ENCODE measurements at places on chromosomes 3 and 15.
A peak's percentile ranks its signal among the peaks of the same experiment; 100 is the strongest.

DNA sequence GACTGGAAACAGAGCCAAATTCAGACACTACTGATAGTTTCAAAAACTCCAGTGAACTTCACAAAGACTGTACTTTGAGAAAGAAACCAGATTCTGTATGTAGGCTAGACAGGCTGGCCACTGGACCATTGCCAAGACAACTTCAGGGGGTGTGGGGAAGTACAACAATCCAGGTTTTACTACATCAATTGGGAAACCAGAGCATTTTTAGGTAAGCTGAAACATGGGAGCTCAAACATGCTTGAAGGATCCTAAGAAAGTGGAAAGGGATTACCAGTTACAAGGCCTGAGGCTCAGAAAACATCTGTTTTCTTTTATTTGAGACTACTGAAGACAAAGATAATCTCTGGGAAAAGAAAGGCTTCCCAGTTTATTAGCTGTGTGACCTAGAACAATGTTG lies 26.9 kb upstream of the ZNF280D start:
- no peak for DNase-seq

- DNase-seq = peak; percentile 52
These were observed 119.2 kb upstream of the TP63 start for GRCh38 chr3:189512039-189512438.

- DNase-seq = peak; percentile 38
These were observed 59.9 kb downstream of the SUCNR1 start for GRCh38 chr3:151933234-151933853.

DNA sequence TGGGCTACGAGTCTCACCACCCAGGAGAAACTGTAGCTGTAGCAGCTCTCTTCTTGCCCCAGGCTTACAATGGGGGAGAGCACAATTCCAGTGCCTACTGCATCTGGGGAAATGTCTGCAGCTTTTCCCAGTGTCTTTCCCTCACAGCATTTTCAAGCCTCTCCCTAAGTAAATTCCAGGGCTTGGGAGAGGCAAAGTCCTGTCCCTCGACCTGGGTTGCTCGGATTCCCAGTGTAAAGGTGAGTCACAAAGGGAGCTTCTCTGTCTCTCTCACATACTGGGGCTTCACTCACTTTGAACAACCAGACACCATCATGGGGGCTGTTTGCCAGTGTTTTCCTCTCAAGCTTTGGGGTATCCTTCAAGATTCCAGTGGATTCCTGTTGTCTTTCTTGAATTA lies 689.4 kb upstream of the NAALADL2 start:
- no peak for DNase-seq

DNA sequence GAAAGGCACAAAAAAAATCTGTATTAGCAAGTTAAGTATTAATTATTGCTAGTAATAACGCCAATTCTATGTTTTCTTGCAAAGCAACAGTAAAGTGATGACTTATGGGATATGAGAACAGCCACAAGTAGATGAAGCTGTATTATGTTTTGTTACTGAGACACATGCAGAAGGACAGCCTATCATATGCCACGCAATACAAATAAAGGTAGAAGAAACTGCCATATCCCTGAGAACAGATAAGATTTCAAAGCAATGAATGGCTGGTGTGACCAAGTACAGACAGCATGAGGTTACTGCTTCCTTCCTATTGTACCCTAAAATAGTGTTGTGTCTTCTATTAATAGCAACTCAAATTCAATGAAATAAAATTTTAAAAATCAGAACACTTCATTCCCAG lies 26.7 kb downstream of the STAG1 start:
- DNase-seq = no peak

DNA sequence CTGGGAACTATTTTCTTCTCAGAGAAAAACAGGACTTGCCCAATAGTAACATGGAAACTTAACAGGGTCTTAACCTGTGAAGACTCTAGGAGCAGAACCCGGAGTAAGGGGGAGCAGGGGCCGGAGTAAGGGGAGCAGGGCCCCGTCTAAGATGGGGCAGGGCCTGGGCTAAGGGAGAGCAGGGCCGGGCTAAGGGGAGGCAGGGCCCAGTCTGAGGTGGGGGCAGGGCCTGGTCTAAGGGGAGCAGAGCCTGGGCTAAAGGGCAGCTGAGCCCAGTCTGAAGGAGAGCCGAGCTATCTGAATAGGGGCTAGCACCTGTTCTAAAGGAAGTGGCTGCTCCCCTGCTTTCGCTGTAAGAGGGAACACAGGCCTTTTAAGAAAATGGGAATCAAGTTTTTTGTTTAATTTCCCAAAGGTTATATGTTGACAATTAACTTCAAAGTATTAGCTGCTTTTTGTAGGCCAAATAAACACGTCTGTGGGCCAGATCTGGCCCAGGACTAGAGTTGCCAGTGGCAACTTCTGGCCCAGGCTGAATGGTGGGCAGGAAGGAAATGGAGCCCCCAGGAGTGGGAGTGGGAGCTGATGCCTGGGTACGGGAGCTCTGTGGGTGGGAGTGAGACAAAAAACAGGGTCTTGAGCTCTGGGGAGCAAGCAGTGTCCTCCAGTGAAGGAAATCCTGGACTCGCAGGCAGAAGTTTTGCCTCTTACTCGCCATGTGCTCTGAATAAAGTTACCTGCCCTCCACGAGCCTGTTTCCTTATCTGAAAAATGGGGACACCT lies 32.5 kb downstream of the CSPG4 start:
- no peak for DNase-seq

- peak; percentile 88 for DNase-seq
These were observed 3.2 kb upstream of the SIN3A start for GRCh38 chr15:75454471-75455378.

GRCh38 chr3:2938711-2939110 lies 171.5 kb downstream of the IL5RA start:
- no peak for DNase-seq

DNA sequence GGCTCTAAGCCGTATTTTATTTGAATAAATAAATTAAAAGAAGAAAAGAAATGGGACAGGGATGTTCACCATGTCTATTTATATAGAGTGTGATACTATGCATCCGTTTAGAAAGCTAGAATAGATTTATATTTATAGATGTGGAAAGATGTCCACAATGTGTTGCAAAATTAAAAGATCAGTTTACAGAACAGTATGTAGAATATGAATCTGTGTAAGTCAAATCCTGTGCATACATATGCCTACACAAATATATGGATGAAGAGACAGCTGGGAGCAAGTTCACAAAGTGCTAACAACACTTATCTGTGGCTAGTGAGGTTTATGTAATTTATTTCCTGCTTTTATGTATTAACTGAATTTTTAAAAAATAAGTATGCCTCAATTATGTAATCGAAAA lies 25.4 kb upstream of the SLMAP start:
- DNase-seq = no peak

DNA sequence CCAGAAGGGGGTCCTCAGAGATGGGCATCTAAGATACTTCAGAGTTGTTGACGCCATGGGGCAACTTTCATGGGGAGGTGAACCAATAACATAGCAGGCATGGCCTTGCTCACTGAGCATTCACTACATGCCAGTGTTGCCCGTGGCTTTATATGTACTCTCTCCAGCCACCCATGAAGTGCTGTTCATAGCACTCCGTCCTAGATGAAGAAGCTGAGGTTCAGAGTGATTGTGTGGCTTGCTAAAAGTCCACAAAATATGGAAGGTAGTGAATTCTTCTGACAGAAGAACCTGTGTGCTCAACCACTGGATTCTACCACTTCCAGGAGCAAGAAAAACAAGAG lies 9.8 kb upstream of the SEMA4B start:
- no peak for DNase-seq

DNA sequence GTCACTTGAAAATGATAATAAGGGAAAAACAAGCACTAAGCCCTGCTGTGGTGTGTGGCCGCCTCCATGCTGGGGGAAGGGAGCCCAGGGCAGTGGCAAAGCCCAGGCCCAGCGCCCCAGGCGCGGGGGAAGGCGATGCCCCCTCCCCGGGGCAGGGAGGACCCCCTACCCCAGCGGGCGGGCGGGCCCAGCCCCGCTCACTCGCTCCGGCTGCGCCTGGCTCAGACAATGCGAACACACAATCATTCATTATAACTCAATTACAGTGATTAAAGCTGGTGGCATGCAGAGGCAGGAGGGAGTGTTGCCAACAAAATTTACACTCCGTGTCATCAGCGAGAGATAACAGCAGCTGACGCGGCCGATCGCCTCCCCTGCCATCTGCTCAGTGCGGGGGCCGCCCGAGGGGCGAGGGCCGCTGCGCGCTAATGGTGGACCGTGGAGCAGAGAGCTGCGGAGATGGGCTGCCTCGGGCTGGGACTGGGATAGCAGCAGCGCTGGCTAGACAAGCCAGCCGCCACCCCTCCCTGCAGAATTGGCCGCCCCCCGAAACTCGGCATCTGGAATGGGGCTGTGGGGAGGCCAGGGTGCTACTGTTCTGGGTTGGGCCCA lies 64.1 kb downstream of the TLE3 start:
- no peak for DNase-seq

DNA sequence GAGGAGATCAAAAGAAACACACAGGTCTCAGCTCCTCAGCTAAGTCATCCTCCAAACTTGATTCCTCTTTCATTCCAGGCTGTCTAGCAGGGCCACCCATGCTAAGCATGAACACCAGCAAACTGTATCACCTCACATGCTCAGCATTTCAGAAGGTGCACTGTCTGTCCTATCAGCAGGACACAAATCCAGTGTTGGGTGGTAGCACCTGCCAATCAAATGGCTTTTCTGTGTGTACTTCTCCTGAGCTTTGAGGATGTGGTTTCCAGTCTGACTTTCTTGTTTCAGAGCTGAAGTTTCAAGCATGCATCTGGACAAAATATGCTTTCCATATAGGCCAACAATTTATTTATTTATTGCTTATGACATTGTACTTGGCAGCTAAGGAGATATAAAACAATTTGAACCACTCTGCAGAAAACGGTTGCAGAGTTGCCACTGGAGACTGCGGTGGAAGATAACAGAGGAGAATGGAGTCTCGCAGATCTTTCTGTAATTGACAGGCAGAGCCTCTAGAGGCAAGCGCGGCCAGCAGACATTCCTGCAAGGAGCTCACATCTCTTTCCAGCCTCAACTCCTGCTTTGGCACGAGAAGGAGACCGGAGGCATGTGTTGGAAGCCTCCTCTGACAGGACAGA lies 167.1 kb upstream of the WNT5A start:
- peak; percentile 60 for DNase-seq

DNA sequence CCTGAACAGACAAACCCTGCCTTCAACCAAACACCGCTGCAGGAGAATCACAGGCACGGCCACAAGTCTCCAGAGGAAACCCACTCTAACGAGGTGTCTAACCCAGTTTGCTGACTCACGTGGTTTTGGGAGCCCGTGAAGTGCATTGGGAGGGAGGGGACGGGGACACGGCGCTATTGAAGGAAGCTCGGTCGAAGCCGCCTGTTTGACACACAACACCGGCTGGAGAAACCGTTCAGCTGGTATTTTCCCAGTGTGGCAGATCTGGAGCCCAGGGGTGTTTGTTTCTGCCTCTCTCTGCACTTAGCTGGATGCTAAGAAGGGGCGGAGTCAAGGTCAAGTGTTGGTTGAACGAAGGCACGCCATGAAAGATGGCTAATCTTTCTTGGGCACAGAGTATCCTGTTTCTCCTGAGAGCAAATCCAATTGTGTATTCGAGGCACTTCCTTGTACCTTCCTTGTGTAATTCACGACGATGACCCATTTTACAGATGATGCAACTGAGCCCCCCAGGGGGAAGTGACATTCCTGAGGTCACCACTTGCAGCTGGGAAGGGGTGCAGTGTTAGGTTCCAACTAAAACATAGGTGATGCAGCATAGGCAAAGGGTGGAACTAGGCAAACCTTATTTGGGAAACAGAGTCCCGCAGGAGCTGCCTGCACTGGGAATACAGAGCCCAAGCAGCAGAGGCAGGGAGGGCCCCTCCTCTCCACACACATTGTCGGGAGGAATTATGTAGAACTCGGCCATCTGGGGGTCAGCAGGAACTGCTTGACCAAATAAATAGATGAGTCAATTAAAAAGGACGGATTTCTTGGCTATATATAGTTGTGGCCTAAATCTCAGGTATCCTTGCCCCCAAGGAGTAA lies 22.5 kb downstream of the SLC6A6 start:
- DNase-seq = peak; percentile 63

DNA sequence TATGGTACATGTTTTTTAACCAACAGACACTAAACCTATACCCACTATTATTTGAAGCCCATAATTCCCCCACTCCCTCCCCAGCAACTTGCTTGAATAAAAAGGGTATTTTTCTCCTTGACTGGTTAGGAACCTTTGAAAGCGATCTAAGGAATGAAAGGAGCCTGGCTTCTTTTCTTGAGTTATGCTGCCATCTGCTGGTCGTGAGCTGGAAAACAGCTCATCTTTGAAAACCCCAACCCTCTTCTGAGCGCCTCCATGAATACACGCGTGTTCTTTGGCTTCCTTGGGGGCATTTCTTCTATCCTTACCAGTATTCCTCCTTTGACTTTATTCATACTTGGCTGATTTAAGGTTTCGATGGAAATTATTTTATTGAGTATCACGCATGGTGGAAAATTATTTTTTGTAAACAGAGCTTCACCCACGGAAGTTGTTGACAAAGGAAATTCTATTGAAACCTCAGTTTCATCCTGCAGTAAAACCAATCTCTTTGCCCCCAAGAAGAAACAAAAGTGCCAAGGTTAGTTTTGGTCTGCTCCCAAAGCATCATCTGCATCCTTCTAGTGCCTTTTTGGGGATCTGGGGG lies 171.6 kb downstream of the SV2B start:
- peak; percentile 85 for DNase-seq

DNA sequence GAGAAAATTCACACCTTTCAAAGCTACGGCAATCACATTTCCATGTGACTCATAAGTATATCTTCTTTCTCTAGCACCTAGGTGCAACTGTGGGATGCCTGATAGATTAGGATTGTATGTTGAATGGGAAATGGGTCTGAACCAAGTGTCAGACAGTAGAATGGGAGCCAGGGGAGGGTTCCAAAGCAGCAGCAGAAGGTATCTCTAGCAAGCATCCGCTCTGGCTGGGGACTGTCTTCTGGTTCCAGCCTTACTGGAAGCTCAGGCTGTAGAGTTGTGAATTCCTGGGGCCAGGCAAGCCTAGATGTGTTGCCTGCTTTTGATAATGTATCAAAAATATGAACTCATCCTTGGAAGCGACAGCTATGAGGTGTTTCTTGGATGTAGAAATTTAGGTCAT lies 2.1 kb upstream of the CHL1 start:
- DNase-seq = no peak

DNA sequence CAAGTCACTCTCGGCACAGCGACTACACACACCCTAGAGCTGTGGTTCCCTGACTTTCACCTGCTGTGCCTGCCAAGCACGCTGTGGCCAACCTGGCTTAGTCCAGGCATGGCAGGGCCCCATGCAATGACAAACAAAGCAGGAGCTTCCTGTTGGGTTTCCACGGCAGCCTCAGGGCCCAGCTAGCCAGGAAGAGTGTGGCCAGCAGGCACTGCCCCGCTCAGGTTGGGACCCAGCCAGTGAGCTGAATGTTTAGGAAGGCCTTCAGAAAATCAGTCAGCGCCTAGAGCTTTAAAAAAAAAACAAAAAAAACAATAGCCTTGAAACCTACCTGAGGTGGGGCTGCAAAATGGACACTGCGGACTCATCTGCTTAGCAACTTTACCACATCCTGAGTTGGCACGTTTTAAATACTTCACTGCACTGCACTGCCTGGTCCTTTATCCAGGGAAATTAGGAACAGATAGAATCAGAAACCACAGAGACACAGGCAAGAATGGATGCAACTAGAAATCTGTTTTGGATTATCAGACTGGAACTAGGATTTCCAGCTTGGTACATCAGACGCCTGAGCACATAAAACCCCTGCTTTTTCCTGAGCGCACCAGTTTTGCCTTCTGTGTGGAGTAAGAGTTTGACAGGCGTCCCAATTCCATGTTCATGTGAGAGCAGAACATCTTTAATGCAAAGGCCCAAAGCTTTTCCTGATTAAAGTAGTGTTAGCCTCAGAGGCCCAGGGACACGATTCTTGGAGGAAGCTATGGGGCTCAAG lies 36.2 kb upstream of the LDHAL6B start:
- peak; percentile 46 for DNase-seq

- no peak for DNase-seq
These were observed 6.9 kb downstream of the SLC6A1 start for GRCh38 chr3:10999221-11000107.

Measured in common myeloid progenitor, CD34-positive (primary cell).